SK-N-SH (cell line): ENCODE measurements at places on chromosomes 5 and 9. TPM values are rescaled to one million over a fixed set of nuclear protein-coding genes. Genes with fewer than 3 reads are reported as not detected.

DNA sequence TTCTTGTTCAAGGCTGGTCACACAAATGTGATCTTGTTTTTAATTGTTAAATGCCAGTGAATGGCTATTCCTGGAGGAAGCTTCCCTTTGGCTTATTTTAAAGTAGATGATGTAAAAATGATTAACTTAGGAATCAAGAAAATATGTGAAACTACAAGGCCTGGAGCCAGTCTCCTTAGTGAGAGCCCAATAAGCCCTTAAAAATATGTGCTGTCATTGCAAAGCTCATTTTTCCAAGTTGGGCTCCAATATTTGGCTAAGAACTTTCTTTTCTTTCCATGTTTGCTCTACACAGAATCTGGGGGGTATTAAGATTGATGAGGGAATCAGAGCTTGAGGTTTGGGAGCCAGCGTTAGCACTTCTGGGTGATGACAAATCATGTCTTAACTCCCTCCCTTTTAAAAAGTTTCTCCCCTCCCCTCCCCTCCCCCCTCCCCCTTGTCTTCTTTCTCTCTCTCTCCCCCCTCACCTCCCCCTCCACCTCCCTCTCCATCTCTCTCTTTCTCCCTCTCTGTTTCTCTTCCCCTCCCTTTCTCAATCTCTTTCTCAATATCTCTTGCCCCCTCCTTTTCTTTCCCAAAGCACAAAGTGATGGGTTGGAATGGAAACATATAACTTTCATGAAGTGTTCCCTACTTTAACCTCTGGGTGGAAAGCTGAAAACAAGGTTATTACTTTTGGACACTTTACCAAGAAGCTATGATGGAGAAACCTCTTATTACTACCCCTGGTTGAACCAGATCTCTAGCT, 86.0 kb downstream of the FBXL7 start:
- no peak for DNase-seq

OR13J1 gene
- polyA plus RNA-seq, result not detected in 2 replicates

GRCh38 chr5:54671681-54672080, 154.1 kb downstream of the SNX18 start:
- no peak for DNase-seq

DNA sequence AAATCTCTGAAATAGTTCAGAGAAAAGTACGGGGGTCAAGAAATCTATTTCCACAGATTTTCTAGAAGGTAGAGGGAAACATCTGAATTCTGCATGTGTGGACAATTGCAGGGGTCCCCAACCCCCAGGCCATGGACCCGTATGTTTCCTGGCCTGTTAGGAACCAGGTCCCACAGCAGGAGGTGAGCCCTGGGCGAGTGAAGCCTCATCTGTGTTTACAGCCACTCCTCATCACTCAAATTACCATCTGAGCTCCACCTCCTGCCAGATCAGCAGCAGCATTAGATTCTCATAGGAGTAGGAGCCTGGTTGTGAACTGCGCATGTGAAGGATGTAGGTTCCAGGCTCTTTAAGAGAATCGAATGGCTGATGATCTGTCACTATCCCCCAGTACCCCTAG, 200.5 kb upstream of the EDIL3 start:
- DNase-seq, result no peak

- DNase-seq, result no peak
Measured at GRCh38 chr9:110571801-110572483, 7.6 kb downstream of the SVEP1 start.

DNA sequence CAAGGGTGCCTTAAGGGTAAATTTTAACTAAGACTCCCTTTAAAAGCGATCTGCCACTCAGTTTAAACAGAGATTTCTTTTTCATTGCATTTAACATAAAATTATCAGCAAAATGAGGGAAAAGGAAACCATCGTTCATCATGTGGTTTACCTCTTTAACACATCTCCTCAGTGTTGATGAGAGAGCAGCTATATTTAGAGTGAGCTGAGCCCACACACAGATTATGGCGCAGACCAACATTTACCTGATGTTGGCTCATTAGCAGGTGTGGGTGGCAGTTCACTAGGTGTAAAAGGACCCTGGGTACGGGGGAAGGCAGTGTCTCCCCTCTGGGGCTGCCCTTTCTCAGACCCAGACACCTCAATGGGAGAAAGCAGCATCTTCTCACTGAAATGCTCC, 149.8 kb downstream of the ENTREP1 start:
- DNase-seq, result no peak

DNA sequence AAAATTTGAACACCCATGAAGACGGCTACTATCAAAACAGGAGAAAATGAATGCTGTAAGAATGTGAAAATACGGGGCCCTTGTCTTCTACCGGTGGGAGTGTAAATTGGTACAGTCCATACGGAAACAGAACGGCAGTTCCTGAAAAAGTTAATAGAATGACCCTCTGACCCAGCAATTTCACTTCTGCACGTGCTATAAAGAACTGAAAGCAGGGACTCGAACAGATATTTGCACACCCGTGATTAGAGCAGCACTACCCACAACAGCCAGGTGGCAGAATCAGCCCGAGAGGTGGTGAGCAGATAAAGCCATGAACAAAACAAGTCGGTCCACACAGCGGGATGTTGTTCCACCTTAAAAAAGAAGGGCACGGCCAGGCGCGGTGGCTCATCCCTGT, 22.6 kb upstream of the SLC12A7 start:
- DNase-seq, result no peak

DNA sequence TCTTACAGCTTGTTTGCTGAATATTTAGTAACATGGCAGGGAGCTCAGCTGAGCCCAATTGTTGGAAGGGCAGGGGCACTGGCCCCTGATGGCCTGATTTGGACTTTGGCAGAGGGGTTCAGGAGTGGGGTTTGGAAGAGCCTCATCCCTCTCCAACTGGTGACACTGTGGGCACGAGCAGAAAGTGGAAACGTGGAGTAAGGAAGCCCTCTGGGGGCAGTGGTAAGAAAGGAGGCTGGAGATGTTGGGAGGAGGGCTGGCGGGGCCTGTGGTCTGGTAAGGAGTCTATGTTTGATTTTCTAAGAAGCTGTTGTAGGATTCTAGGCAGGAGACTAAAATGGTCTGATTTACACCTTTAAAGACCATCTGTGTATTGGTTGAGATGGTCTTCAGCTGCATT, 208.9 kb downstream of the HSPA4 start:
- no peak for DNase-seq

DNA sequence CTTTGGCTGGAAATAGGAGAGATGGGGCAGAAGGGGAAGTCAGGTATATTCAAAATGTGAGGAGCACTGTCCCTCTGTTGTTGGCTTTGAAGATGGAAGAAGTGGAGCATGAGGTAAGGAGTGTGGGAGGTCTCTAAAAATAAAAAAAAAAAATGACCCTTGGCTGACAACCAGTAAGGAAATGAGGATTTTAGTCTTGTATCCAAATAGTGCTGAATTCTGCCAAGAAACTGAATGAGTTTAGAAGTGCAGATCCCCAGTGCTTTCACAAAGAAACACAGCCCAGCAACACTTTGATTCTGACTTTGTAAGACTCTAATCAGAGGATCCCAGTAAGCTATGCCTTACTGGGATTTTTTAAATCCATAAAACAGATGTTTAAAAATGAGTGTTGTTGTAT, 367.9 kb downstream of the CYLC2 start:
- no peak for DNase-seq

GRCh38 chr9:72290311-72290710, 74.7 kb downstream of the ZFAND5 start:
- no peak for DNase-seq

LCN12 gene
- 0.87 and 1.1 TPM in 2 replicates for polyA plus RNA-seq

PSD2 gene
- 0.15 TPM in 2 replicates for polyA plus RNA-seq

TAS2R1 gene
- polyA plus RNA-seq, result not detected in 2 replicates

- DNase-seq, result no peak
Measured at GRCh38 chr9:83413367-83413766, 124.8 kb downstream of the FRMD3 start.

GRCh38 chr9:83536332-83536731, 1.9 kb downstream of the FRMD3 start:
- no peak for DNase-seq

DNA sequence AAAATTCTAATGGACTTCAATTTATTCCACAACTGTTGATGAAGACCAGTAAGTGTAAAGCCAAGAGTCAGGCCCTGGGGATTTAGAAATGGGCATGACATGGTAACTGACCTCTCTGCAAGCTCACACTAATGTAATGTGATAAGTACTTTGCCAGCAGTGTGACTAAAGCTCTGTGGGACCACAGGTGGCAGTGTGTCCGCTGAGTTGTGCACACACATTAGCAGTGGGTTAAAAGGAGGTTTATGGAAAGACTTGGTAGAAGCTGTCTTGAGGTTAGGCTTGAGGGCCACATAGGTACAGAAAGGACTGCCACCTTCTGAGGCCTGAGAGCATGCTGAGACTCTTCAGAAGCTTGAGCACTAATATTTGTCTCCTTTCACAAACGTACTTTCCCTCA, 67.6 kb downstream of the UBAP1 start:
- no peak for DNase-seq

GRCh38 chr9:70677055-70677735, 262.7 kb upstream of the KLF9 start:
- DNase-seq, result no peak

- DNase-seq, result peak; percentile 66
Measured at GRCh38 chr9:124551472-124552272, 44.5 kb upstream of the NR5A1 start.

RLN2 gene
- polyA plus RNA-seq, result 0.50 and 0.51 TPM in 2 replicates

DNA sequence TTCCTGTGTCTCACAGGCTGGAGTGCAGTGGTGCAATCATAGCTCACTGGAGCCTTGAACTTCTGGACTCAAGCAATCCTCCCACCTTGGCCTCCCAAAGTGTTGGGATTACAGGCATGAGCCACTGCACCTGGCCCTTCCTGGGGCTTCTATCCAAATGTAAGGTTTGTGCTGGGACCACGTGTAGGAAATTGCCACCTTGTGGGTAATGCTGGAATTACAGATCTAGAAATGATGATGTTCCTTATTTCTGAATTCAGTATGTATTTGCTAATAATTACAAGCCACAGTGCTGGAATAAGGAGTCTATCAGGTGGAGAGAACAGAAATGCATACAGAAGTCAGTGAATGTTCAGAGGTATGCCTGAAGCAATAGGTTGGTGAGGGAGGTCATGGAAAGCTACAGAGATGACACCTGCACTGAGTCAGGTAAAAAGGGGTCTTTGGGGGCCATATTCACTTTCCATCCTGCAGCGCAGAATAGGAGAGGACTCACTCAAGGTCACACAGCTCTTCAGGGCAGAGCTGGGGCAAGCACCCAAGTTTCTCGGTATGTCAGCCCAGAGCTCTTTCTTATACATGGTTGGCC, 8.8 kb upstream of the IGFBPL1 start:
- DNase-seq, result peak; percentile 47

DNA sequence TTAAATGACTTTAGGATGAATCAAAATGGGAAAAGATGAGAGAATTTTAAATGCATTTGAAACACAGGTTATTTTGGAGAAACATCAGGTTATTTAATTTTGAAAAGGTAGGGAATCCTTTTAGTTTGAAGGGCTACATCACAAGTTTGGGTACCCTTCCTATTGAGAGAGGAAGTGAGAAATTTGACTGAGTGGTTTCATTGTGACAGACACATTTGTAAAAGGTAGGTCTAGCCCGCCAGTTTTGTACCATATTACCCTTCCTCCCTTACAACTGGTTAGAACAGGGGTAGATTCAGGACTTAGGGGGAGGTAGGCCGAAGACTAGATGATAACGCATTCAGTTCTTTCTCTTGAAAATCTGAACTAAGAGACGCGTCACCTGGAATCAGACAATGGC, 464.2 kb downstream of the EBF1 start:
- DNase-seq, result no peak

- no peak for DNase-seq
Measured at GRCh38 chr5:146529984-146530383, 14.0 kb upstream of the GPR151 start.

CA9 gene
- polyA plus RNA-seq, result 0.99 and 1.4 TPM in 2 replicates

DNA sequence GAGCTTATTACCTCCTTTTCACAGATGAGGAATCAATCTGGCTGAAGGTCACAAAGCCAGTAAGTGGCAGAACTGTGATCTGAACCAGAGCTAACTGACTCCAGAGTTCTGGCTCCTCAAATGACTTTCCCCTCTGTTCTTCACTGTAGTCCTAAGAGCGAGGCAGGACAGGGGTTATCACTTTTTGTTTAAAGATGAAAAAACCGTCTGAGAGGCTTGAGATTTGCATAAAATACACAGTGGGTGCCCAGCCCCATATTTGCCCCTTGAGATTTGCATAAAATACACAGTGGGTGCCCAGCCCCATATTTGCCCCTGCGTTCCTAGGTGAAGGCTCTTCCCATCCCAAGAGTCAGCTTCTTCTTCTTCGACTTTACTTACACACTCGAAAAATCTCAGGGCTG, 667 bp downstream of the FBXO10 start:
- DNase-seq, result peak; percentile 33

GRCh38 chr9:84799251-84799650, 129.7 kb downstream of the NTRK2 start:
- no peak for DNase-seq

GLE1 gene
- polyA plus RNA-seq, result 13.8 and 15.9 TPM in 2 replicates

- peak; percentile 69 for DNase-seq
Measured at GRCh38 chr5:15501091-15501791, 1.3 kb downstream of the FBXL7 start.

DNA sequence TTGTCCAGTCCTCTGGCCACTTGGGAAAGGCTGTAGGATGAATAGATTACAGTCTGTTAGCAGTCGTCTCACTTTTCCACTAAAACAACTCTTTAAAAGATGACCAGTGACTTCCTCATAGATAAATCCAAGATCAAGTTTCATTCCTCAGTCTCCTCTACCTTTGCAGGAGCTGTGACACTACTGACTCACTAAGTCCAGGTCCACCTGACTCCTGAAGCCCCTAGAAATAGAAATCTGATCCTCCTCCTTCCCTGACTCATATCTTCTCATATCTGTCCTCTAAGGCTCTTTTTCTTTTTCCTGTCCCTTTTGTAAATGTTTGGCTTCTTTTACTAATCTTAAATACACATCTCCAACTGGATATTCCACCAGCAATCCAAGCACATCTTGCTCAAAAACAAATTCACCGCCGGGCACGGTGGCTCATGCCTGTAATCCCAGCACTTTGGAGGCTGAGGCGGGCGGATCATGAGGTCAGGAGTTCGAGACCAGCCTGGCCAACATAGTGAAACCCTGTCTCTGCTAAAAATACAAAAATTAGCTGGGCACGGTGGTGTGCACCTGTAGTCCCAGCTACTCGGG, 2.6 kb downstream of the CCDC125 start:
- DNase-seq, result no peak

DNA sequence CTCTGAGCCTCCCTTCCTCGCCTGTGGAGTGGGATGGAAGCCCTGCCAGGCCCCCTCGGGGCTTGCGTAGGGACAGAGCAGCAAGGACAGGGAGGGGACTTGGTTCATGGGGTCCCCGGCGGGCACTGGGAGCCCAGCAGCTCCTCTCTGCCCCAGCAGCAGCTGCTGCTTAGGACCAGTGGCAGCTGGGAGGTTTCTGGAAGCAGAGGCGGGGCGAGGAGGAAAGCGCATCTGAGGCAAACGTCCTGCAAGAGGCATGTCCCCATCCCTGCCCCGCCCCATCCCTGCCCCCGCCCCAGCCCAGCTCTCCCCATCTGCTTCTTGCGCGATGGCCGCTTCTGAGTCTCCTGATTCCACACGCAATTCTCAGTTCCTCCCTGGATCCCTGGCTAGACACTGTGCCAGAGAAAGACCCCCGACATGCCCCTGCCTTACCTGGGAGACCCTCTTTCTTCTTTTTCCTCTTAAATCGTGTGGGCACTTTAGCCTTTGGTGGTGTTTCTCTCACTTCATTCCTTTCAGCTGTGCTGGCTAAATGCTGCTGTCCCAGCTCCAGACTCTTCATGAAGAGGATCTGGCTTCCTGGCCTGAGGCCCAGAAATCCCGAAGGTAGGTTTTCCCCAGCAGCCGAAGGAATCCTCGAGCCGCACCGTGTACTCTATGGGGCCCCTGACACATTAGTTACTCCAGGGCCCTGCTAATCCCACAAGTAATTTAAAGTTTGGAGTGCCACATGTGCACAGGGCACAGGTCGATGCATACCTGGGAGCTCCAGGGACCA, 4.4 kb upstream of the OR2S2 start:
- peak; percentile 22 for DNase-seq
